ENCODE measurements at places on chromosomes 12 and 14.

GRCh38 chr14:60958146-60958545 is 22.7 kb downstream of the TRMT5 start:
- no peak for DNase-seq

DNA sequence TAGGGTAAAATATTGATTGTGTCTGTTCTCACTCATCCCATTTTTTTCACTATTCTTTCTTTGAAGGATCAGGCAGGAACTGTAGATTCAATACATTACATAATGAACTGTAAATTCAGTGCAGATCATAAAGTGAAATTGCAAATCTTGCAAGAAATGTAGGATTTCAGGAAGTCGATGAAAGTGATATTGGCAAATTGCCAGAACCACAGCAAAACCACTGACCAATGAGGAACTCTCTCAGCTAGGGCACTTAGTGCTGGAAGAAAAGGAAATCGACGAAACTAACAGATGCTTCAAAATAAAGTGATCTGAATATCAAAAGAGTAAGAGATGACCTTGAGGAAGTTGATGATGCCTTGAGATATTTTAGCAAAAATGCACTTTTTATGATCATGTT is 157.6 kb downstream of the AACS start:
- DNase-seq, result no peak

DNA sequence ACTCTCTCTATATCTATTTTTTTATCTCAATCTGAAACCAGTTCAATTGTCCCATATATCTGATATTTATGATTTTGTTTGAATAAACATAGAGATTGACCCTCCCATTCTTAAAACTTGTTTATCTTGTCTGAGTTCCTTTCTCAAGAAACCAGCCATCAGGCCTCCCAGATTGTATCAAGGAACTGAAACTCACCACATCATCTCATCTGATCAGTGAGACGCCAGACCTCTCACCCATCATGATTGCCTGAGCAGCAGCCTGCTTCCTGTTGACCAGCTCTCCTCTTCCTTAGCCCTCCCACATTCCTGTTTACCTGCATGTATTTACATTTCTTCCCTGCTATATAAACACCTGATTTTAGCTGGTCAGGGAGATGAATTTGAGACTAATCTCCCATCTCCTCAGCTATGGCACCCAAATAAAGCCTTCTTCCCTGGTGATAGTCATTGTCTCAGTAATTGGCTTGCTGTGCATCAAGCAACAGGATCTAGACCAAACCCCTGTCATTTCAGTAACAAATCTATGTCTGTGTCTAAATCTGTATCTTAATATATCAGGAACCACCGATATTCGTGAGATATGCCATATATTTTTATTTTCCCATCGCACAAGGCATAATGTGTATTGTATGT is 323.6 kb downstream of the TMTC2 start:
- no peak for DNase-seq

- no peak for DNase-seq
Measured at GRCh38 chr12:108701779-108702441, 29.4 kb downstream of the CORO1C start.

DNA sequence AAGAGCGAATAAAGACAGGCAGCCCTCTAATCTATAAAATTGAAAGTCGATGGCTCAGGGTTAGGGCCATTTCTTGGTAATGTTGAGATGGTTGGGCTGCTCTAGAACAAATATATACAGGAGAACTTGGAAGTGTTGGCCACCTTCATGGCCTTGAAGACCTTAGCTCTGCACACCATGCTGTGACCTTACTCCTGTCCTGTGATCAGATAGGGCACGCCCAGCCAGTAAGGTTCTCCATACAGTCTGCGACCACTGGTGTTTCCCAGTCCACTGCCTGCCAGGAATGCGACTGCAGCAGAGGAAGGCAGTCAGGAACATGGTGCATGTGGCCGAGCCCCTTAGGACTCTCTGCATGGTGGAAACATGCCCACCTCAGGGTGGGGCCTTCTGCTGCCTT is 73.2 kb upstream of the PSMA6 start:
- no peak for DNase-seq

DNA sequence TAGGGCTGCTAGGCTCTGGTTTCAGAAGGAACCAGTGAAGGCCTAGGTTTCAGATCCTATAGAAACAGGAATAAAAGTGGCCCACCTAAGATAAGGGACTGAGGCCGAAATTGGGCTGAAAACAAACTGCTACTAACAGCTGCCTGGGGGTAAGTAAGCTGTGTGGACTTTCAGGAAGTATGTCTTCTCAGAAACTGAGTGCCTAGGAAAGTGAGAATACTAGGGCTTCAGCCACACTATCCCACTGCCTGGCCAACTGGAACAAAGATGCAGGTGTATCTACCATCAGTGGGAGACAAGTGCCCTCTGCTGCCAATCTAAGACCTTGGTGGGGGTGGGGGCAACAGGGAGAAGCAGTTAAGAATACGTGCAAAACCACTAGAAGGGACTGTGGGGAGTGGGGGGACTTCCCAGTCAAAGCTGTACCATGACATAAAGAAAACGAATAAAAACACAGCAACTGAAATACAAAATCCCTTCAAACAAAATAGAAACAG is 82.5 kb downstream of the MED13L start:
- DNase-seq, result no peak
